ENCODE measurements at places on chromosomes 16 and 17.

DNA sequence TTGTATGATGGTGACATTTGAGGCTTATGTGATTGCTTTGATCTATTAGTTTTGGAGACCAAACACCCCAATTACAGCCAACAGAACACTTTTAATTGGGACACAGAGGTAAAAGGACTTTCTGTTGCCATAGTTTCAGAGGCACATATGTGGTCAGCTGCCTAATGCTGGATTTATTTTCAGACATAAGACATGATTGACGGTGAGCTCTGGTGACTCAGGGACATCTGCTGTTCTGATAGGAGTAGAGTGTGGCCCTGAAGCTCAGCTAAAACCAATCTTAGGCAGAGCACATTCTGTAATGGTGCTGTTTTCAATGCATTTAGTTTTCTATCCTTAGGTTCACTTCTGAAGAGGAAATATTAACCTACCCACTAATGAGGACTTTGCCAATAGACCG is 247.1 kb downstream of the UTP18 start:
- no peak for DNase-seq

DNA sequence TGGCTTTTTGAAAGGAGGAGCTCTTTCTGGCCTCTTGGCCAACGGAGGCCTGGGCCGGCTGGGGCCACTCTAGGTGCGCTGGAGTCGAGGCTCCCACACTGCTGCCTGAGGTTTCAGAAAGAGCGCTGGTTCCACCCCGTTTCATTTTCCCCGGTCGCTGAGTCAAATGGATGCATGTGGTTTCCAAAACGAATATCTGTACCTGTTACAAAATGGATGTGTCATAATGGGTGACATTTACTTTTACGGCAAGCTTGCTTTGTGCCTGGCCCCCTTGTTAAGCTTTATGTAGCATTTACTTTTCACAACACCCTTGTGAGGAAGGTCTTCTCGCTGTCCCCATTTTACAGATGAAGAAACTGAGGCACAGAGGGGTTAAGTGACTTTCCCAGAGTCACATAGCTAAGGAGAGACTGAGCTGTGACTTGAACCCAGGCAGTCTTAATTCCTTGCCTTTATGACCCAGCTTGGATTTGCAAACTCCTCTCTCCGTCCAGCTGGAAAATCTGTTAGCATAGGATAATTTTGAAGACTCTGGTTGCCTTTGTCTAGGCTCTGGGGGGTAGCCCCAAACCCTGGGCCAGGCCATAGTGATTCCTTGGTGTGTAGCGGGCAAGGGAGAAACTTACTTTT is 10.6 kb downstream of the KSR1 start:
- no peak for DNase-seq

DNA sequence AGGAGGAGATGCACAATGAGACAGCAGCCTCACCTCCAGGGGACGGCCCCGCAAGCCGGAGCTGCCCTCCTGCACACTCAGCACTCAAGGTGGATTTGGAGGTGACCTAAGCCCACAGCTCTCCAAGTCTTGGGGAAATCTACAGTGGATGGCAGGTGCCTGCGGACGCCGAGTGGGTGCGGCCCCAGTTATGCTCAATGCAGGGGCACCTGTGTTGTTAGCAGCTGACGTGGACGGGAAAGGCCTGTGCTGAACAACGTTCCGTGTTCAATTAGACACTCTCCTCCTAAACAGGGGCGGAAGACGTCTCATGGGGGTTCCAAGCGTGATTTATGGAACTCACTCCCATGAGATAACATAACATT is 22.0 kb upstream of the METRNL start:
- no peak for DNase-seq

GRCh38 chr16:72847187-72848027 is 200.5 kb downstream of the ZFHX3 start:
- DNase-seq, result no peak

DNA sequence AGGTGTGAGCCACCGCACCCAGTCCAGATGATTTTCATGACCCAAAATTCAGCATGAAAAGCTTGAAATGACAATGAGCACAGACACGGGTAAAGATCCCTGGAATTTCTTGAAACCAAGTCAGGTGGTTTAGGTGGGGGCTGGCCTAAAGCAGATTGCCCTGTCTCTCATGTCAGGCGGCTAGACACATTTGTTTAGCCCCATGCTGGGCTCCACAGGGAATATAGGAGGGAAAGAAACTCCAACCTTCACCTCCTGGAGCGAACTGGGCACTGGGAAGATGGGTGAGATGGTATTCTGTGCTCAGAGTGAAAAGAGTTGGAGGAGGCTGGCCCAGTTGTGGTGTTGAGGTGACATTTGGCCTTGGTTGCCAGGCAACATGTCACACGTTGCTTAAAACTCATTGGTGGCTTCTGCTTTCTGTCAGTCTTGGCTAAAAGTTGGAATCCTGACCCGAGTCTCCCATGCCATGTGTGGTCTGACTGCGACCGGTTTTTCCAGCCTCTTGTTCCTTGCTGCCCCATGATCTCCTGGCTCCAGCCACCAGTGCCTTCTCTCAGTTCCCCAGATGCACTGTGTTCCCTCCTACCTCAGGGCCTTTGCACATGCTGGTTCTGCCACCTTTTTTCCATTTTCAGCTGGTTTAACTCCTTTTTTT is 113.7 kb downstream of the ABCC6 start:
- DNase-seq, result no peak

Measured in NT2/D1 (cell line).